Cardiac muscle cell (in vitro differentiated cells and primary cell): ENCODE measurements at places on chromosomes 1 and 21. TPM values are rescaled to one million over a fixed set of nuclear protein-coding genes. Genes with fewer than 3 reads are reported as not detected.

MATN1 gene
- 0.28 and 0.36 TPM in 2 replicates for total RNA-seq

NPL gene
- 0.66 and 1.5 TPM in 2 replicates for total RNA-seq

NBPF6 gene
- total RNA-seq = not detected in 2 replicates

SLFNL1 gene
- 1.5 and 3.0 TPM in 2 replicates for total RNA-seq

NFIA gene
- total RNA-seq = 12.0 and 14.9 TPM in 2 replicates

TSPAN2 gene
- 26.6 and 45.6 TPM in 2 replicates for total RNA-seq

S100B gene
- total RNA-seq = 0.21 and 0.49 TPM in 2 replicates

ARMH1 gene
- 2.4 and 5.7 TPM in 2 replicates for total RNA-seq
